GM12878 (cell line): ENCODE measurements at places on chromosomes 13 and 19. TPM values are rescaled to one million over a fixed set of nuclear protein-coding genes. Genes with fewer than 3 reads are reported as not detected.

- DNase-seq, result no peak
These were observed 33.0 kb upstream of the VSTM2B start for GRCh38 chr19:29492769-29493168.

DNA sequence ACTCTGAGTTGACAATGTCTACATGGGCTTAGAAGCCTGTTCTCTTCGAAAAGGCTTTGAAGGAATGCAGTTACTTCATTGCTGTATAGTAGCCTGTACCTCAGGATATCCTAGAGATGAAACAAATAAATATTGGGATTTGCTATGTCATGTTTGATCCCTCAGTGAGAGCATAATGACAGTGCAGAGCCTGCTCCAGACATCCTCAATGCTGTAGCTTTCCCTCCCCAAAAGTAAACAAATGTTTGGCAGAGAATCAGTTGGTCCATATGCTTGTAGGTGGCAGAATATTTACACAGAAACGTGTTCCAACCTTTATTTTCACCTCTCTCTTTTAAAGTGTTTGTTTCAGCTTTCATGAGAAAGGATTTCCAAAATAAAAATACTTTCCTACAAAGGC is 515.3 kb upstream of the SGCG start:
- DNase-seq, result no peak

DNA sequence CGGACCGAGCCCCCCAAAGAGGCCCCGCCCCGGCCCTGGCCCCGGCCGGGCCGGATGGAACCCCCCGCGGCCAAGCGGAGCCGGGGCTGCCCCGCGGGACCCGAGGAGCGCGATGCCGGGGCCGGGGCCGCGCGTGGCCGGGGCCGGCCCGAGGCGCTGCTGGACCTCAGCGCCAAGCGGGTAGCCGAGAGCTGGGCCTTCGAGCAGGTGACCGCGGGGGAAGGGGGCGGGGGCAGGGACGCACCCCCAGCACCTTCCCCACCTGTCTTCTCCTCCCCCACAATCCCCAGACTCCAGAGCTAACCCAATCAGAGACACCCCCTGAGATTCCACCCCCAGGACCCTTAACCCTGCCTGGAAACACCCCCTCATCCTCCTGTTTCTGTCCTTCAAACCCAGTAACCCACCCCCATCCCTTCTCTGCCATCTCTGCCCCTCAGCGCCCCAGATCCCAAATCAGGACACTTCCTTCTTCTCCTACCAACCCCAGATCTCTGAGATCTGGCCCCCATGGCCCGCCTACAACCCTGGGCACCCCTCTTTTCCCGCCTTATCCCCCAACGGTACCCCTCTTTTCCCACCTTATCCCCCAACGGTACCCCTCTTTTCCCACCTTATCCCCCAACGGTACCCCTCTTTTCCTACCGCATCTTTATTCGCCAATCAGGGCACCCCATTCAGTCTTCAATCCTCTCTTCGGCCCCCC is 505 bp downstream of the ZSWIM4 start:
- DNase-seq, result no peak

DNA sequence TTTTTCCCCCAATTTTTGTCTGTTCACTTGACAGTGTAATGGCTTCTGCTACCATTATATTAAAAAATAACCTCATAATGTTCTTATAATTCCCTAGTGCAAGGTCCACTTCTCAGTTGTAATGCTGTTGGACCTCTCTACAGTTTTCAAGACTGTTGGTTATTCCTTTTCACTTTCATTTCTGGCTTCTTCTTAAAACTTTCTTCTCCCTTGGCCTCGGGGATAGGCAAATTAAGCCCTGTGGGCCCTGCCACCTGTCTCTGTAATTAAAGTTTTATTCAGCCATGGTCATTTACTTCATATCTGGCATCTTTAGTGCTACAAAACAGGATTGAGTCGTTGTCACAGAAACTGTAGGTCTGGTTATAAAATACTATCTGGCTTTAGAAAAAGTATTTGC is 313.5 kb downstream of the KLF12 start:
- DNase-seq, result no peak

DNA sequence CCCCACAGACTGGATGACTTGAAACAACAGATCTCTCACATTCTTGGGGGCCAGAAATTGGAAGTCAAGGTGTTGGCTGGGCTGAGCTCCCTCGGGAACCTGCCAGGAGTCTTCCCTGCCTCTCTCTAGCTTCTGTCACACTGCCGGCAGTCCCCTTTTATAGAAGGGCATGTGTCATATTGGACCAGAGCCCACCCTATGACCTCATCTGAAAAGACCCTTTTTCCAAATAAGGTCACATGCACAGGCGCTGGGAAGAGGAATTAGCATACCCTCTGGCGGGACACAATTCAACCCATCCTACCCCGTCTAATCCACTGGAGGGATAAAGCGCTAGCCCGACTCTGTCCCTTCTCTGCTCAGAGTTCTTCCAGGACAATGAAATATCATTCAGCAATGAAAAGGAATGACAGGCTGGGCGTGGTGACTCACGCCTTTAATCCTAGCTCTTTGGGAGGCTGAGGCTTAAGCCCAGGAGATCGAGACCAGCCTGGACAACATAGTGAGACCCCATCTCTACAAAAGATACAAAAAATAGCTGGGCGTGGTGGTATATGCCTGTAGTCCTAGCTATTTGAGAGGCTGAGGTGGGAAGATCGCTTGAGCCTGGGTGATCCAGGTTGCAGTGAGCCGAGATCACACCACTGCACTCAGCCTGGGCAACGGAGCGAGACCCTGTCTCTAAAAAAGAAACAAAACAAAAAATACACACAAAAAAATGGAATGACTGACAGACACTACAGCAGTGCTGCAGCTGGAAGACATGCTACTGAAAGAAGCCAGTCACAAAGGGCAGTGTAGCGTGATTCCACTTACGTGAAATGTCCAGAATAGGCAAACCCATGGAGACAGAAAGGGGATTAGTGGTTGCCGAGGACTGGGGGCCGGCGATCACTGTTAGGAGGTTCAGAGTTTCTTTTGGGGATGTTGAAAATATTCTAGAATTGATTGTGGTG is 28.5 kb downstream of the MEIS3 start:
- no peak for DNase-seq

- DNase-seq, result no peak
These were observed 115.5 kb downstream of the GGACT start for GRCh38 chr13:100473087-100473486.

DNA sequence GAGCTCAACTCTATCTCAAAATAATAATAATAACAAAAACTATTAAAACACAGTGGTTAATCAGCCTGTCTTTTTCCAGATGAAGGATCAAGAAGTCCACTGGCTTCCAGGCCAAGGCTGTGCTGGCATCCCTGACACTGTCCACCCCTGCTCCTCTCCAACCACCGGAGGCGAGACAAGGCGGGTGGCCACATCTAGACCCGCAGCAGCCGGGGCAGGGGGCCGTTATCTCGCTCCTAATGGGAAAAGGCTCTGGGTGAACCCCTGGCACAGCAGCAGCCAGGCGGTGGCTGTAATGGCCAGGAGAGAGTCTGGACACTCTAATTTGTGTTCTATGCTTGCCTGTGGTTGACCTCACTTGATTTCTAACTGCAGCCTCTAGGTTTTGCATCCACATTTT is 158.0 kb upstream of the SOX1 start:
- no peak for DNase-seq

- no peak for DNase-seq
These were observed 66.6 kb downstream of the LACC1 start for GRCh38 chr13:43946281-43946680.

DNA sequence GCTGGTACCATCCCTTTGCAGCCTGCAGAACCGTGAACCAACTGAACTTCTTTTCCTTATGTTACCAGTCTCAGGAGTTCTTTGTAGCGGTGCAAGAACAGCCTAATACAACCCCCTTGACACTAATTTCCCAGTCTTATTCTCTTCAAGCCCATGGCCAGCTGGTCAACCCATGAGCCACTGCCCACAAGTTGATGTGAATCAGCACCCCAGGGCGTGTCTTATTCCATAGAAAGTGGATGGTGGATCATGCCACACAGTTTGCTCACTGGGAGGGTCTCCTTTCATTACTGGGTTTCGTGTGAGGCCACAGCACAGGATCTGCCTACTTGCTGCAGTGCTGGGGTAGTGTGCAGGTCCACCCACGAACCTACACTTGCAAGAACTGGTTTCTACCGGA is 27.0 kb downstream of the TEX29 start:
- no peak for DNase-seq

- DNase-seq, result no peak
These were observed 6.1 kb downstream of the IL4I1 start for GRCh38 chr19:49890349-49891311.

GRCh38 chr19:6800991-6801484 is 28.5 kb downstream of the VAV1 start:
- DNase-seq, result no peak

DNA sequence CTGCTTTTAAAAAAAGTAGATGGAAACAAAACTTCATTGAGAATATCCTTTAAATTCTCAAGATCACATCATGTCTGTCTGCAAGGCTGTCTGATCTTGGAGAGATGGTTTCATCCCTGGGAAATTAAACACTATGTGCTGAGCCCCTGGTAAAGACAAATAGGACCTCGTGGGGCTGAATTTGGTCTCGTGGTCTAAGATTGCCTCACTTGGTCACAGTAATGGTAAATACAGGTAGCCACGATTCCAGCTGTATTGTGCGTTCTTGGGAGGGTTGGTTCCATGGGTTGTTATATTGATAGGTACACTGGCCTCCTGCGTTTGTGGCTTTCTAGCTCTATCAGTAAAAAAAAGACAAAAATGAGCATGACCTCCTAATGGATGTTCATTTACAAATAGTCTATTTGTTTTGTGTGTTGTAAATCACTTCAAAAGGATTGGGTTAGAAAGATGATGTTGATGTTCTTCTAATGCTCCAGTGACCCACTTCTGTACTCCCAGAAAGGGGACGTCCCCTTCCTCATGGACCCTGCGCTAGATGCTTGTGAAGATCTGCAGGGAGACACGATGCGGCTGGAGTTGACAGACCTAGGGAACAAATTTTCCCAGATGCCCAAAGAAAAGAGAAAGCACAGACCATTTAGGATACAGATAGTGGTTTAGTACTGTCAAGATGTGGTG is 1.8 kb downstream of the CEBPG start:
- no peak for DNase-seq

DNA sequence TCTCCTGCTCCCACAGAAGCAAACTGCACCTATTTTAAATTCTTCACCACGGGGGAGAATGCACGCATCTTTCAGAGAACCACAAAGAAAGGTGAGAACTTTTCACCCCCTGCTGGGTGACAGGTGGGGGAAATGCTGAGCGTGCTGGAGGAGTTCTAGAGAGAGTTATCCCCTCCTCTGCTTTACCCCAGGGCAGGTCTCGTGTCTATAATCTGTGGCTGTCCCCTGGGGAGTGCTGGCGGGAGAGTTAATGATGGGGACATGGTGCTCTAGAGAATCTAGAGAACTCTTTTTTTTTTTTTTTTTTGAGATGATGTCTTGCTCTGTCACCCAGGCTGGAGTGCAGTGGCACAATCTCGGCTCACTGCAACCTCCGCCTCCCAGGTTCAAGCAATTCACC is 6.8 kb downstream of the CACNG6 start:
- DNase-seq, result no peak

- no peak for DNase-seq
These were observed 39.1 kb downstream of the GPR12 start for GRCh38 chr13:26721251-26722121.

DNA sequence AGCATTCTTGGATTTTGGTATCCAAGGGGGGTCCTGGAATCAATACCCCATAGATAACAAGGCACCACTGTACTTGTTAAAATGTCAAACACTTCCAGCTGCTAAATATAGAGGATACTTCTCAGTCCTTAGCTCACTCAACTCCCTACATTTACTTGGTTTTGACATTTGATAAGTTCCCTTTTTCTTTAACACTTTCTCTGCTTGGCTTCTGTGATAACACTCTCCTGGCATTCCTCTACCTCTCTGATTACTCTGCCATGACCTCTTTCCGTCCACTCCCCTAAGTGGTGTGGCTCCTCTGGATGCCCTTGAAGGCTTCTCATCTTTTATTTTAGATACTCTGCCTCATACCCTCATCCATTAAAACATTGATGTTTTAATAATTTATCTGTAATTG is 65.2 kb downstream of the MICU2 start:
- no peak for DNase-seq

DNA sequence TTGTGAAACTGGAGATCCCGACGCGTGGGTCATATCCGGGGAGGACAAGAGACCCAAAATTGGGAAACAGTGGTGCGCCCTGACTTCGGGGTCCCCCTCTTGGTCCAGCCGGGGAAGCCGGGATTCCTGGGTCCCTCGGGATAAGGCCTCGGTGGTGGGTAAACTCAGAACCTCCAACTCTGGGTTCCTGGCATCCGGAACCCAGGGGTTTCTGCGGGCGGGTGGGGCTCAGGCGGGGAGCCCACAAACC is 688 bp downstream of the ZFP36 start:
- DNase-seq, result no peak

DNA sequence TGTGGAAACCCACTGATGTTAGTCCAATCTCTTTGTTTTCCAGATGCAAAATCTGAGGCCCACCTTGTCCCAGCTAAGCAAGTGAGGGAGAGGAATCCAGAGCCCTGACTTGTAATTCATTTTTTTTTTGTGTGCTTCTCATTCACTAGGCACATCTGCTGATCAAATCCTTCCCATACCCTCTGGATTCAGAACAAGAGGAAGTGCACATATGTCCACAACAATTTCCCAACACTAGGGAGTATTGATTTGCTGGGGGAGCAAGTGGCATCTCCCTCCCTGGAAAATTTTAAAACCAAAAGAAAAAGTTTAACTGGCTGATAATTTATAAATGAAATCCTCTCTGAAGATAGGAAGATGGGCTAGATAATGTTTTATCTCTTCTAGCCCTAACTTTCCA is 94.6 kb upstream of the RFC3 start:
- DNase-seq, result no peak

DNA sequence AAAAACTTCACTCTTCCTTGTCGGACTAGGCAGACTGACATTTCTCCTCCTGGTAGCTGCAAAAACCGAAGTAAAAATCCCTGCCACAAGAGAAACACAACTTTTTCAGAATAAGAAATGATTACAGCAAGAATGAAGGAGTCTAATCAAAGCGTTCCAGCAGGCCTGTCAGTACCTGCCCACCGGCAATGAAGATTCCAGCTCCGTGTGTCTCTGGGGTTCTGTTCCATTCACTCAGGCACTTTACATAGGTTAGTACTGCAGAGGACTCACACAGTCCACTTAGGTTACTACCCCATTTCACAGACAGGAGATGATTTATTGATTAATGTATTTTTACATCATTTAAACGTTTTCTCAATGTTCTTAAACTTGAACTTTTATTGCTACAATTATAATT is 275.5 kb downstream of the NHLRC3 start:
- DNase-seq, result no peak

The CEACAM20 gene
- polyA plus RNA-seq, result not detected in 2 replicates

The ZNF878 gene
- polyA plus RNA-seq, result 0.66 and 0.82 TPM in 2 replicates

The NCCRP1 gene
- not detected in 2 replicates for polyA plus RNA-seq

The BEST2 gene
- not detected in 2 replicates for polyA plus RNA-seq

The HPN gene
- not detected in 2 replicates for polyA plus RNA-seq

The TNFRSF19 gene
- polyA plus RNA-seq, result 44.1 and 47.5 TPM in 2 replicates

The AXL gene
- 0.15 and 0.33 TPM in 2 replicates for polyA plus RNA-seq

The CCDC122 gene
- 3.0 and 3.2 TPM in 2 replicates for polyA plus RNA-seq

The KANK2 gene
- polyA plus RNA-seq, result 17.4 and 23.2 TPM in 2 replicates

The ZNF28 gene
- 14.6 and 14.9 TPM in 2 replicates for polyA plus RNA-seq

The CFD gene
- polyA plus RNA-seq, result 0.45 and 1.1 TPM in 2 replicates

The ZBTB32 gene
- polyA plus RNA-seq, result 32.4 and 34.9 TPM in 2 replicates

The WDR88 gene
- 0.34 and 0.36 TPM in 2 replicates for polyA plus RNA-seq
